ENCODE measurements at places on chromosomes 5 and 9.

DNA sequence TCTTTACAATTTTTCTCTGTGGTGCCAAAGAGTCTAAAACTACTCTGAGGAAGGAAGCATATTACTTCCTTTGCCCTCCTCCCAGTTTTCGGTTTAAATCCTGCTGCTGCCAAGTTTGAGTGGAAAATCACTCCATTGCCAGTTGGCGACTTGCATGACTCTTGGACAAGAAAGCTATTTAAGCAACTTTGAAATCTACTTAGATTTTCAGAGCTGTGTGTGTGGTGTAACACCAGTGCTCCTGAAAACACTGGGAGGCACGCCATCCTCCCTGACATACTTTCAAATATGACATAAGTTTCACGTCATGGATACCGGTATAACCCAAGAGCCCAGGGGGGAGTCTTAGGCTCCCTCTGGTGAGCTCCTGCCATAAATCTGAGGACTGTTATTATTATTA is 83.5 kb upstream of the RIOK2 start:
- DNase-seq = peak; percentile 3

DNA sequence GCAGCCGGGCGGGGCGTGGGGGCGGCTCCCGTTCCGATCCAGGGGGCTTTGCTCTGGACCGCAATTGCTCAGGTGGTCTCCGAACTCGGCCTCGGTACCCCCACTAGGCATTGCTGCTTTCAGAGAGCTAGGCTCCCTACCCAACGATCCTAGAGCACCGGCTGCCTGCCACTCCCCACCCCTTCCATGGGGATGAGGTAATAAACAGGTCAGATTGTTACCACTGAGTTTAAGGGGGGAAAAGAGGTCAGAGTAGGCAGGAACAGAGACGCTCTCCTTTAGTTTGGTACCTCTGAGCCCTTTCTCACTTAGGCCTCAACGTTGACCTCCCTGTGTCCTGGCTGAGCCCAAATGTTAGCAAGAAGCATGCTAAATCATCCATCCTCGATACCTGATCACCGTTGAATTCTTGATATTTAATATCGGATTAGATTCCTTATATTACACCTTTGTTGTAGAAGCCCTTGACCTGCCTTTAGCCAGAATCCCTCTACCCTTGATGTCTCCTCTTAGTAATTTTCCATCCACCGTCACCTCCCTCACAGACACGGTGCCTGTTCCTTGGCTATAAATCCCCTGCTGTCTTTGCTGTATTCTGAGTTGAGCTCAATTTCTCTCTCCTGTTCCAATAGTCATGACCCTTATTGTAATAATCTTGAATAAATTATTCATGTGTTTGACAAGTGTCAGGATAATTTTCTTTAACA is 588 bp upstream of the PLPP1 start:
- DNase-seq = peak; percentile 77

- no peak for DNase-seq
These were observed 48.0 kb downstream of the RAB14 start for GRCh38 chr9:121153642-121154041.

GRCh38 chr5:81534441-81534840 is 140.5 kb upstream of the ACOT12 start:
- no peak for DNase-seq

DNA sequence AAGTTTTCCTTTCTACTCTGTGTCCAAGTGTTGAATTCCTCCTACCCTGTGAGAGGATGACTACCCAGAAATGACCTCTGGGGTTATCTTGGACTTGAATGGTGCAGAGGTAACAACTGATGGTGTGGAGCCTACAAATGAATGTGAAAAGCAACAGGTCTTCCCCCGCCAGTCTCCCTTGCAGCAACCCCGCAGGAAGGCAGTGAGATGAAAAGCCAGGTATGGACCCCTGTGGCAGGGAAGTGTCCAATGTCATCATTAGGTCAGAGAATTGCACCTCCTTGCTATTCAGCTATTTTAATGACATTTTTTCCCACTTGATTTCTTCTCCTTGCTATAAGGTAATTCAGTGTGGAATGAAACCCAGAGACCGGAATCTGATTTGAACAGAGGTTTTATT is 58.5 kb downstream of the MAT2B start:
- DNase-seq = no peak

GRCh38 chr9:80498001-80498555 is 926.3 kb downstream of the TLE4 start:
- DNase-seq = no peak

DNA sequence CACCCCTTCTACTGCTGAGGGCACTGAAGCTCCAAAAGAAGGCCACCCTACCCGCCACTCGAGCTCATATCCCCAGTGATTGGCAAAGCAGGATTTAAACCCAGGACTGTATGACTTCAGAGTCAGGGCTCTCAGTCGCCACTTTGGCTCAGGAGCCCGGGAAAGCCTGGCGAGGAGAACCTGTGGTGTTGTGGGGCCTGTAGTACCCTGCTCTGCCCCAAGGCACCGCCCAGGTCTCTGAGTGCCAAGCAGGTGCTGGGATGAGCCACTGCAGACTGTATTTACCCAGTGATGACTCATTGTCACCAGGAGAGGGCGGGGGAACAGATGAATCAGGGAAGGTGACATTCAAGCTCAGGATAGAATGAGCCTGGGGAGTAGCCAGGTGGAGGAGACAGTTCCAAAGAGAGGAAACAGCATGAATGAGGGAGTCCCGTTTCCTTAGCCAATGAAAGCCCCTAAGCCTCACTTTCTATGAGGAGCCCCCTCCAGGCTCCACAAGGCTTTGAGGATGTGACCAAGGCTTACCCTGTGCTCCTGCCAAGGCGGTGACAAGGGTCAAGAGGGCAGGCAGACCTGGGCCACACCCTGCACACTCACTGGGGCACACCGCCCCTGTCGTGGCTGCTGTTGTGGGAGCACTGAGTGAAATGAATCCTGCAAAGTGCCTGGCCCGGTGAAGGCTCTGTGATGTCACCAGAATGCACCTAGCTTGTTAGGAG is 17.8 kb upstream of the DPM2 start:
- peak; percentile 90 for DNase-seq

GRCh38 chr5:112419164-112419985 is at the start of gene EPB41L4A:
TSS of gene EPB41L4A (minus strand) at chr5:112419277. CDS start at chr5:112419039, 238 bp downstream.
- DNase-seq = no peak

GRCh38 chr5:145906401-145906800 is 30.0 kb upstream of the SH3RF2 start:
- no peak for DNase-seq

- DNase-seq = no peak
These were observed 62.1 kb upstream of the TMC1 start for GRCh38 chr9:72459308-72459707.

DNA sequence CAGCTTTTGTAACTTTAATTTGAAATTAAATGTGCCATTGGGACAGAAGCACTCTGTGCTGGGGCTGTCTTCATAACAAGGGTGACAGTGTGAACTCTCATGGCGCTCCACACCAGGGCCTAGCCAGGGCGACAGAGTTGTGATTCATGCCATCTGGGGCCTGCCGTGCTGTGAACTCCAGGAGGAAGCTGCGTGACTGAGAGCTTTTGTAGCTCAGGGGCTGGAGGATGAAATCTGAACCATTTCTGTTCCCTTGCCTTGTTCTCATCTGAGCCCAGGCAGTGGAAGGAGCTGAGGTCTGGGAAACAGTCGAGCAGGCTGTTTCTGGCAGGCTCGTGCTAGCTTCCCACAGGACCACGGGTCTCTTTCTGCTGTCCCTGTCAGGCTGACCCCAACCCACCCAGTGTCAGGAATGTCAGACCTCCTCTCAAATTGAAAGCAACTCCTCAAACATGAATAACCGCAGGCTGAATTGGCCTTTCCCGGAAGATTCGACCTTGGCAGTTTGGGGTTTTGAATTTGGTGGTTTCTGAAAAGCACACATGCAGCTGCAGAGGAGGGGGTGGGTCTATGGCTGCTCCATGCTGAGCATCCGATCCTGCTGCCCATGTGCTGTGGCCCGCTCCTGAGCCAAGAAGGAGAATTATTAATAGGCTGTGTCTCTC is 69.2 kb upstream of the RPS23 start:
- no peak for DNase-seq

DNA sequence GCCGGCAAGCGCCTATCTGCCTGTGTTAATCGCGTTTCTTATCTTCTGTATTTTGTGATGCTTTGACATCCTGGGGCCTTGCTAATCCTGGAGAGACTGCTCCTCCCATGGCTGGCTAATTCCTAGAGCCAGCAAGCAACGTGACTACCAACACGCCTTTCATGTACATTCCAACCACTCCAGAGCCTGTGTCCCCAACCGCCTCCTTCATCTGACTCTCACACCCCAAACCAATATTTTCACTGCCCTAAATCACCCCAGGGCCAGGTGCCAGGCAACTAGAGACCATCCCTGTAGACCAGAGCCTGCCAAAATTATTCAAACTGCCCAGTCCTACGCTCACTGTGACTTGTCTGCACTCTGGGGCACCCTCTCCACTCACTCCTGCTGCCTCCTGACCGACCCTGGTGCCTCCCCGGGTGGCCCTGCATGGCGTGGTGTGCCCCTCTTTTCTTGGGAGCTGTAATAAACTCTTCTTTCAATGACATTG is 50.5 kb upstream of the COL5A1 start:
- DNase-seq = no peak

DNA sequence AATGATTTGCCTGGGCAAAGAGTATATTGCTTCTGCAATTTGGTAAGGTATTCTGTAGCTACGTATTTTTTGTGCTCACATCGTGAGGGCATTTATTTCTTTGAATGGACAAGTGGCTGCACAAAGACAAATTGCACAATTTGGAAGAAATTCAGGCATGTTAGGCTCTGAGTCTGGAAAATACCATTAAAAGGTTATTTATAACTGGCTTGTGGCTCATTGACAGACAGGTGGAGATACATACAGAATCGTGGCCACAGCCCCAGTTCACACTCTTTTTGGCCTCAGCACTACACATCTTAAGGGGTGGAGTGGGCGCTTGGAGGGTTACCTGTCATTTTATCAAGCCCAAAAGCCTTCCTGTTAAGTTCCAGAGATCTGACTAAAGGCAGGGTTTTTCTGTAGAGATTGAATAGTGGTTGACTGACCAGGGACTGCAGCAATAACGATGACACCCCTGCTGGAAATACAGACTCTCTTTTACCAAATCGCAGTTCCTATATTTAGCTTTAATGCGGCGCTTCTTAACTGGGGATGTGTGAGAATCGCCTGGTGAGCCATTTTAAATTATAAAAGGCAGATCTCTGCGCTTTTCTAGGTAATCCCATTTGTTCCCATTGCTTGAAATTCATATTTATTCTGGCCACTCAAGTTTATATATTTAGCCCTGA is 14.7 kb downstream of the MAN2A1 start:
- DNase-seq = no peak

DNA sequence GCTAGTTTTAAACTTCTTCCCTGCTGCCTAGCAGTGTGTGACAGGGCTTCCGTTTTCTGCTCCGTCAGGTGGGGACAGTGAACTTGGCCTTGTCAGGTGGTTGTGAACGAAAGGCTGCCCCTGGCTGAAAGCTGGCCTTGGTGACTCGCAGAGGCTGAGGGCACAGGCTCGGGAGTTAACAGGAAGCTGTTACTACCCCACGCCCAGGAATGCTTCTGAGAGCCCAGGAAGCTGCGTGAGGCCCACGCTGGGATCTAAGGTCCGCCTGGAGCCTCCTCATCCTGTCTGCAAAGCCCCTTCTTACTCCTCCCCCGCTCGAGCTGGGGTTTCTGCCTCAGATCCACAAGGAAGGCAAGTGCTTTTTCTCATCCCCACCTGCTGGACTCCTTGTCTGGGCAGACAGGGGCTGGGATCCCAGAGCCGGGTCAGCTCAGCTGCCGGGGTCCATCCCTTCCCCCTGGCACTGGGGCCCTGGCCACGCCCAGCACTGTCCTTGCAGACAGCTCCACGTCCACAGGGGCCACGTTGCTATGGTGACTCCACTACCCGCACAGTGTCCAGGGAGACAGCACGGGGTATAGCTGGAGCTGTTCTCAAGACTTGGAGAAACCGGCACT is 124.7 kb upstream of the TBC1D2 start:
- DNase-seq = no peak

DNA sequence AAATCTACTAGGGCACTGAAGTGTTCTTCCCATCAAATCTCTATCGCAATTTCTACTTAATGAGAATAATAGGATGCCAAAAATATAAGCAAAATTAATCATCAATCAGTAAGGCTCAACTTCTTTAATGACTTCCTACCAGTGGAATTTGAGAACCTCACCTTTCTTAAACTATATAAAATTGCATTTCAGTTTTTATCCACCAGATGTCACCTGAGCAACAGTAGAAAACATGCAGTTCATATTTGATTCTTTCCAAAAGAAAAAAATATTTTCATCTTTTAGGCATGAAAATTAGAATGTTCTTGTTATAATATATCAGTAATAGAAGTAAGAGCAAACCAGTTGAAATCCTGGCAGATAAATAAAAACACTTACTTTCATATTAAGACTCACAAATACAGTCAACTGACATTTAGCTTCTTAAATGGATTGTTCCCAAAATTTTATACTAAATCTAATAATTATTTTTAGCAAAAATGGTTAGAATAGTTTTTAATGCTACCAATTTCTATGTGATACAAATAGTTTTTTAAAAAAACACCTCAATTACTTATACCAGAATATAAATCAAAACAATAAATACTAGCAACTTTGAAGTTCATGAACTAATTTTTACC is 13.4 kb upstream of the CCDC112 start:
- peak; percentile 68 for DNase-seq

- no peak for DNase-seq
These were observed 82.0 kb downstream of the SLC1A1 start for GRCh38 chr9:4572184-4572826.

- DNase-seq = no peak
These were observed 80.5 kb downstream of the PLPP1 start for GRCh38 chr5:55454282-55454681.

Data from cerebellar cortex (tissue), 1 donor.